Type B pancreatic cell (in vitro differentiated cells): ENCODE measurements at places on chromosomes 4 and X.

GRCh38 chr4:16082426-16083240 is 1.2 kb downstream of the PROM1 start:
- peak; percentile 80 for DNase-seq

GRCh38 chrX:132488180-132488705 is 595 bp downstream of the MBNL3 start:
- DNase-seq: no peak

DNA sequence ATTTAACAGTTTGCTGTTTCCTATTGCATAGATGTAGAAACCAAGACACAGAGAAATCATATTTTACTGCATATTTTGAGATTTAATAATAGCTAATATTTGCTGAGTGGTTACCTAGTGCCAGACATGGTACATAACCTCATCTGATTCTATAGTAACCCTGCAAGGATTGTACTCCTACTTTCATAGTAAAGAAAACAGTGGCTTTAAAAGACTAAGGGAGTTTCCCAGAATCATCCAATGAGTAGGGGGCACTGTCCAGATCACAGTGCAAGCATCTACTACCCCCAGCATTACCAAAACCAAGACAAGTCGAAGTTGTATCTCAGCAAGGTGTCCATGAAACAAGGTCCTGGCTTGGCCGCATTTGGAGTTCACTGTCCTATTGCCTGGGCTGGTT is 224.5 kb upstream of the TENM3 start:
- DNase-seq: no peak

- no peak for DNase-seq
Observed at GRCh38 chr4:81440949-81441348, 30.8 kb downstream of the RASGEF1B start.

- no peak for DNase-seq
Observed at GRCh38 chrX:16136080-16136479, 12.7 kb downstream of the GRPR start.

- DNase-seq: no peak
Observed at GRCh38 chr4:167190379-167190778, 43.9 kb downstream of the SPOCK3 start.

DNA sequence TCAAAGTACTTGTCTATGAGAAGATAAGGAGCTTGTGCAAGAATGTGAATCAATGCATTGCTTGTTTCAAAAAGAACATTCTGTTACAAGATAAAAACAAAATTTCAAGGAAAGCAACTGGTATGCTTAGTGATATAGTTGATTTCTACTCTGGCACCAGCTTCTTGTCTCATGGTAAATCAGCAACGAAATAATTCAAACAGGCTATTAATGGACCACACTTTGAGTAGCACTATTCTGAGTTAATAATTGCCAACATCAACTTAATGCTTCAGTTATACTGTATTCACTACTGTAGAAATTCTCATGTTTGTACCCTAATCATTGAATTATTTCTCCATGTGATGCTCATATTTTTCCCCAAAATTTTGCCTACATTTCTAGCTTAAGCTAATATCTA is 252.6 kb downstream of the NDST4 start:
- no peak for DNase-seq

- DNase-seq: no peak
Observed at GRCh38 chr4:169582706-169583105, 29.7 kb downstream of the NEK1 start.

DNA sequence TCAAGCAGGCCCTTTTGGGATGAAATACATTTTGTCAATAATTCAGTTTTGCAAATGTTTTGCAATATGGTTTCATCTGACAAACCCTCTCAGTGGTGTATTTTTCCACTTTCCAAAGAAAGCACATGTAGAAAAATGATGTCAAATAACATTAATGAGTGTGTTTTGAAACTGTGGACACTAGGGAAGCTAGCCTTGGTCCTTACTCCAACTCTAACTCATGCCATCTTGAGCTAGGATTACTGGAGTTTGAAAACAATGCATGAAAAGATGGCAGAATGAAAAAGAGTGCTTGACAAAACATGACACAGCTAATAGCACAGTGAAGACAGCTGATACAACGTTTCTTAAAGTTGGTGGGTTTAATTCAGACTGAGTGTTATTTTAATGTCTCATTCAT is 41.4 kb downstream of the HAND2 start:
- no peak for DNase-seq

DNA sequence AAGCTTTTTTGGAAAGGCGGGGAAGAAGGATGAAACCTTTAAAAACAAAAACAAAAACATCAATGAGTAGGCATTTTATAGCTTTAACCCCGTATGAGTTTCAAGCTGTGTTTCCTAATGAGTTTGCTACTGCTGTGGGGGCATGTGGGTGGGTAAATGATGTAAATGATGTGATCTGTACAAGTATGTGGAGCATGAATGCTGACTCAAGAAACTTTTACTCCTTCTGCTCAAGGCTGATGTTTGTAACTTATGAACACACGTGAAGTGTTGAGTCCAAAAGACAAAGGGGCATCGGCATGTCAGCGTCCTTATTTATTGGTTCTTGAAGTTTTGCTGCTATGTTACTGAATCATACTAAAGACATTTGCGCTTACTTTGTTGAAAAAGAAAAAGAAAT is 76.9 kb downstream of the CLCN4 start:
- DNase-seq: no peak
